ENCODE measurements at places on chromosomes 13 and 19. TPM values are rescaled to one million over a fixed set of nuclear protein-coding genes. Genes with fewer than 3 reads are reported as not detected.
A peak's percentile ranks its signal among the peaks of the same experiment; 100 is the strongest.

Gene RHPN2
- total RNA-seq = 5.4 TPM

DNA sequence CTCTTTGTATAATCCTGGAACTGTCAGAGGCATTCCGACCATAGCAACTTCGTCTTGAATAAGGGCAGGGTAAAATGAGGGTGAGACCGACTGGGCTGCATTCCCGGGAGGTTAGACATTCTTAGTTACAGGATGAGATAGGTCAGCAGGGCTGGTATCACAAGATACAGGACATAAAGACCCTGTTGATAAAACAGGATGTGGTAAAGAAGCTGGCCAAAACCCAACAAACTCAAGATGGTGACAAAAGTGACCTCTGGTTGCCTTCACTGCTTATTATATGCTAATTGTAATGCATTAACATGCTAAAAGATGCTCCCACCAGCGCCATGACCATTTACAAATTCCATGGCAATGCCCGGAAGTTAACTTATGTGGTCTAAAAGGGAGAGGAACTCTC, 27.7 kb upstream of the MBNL2 start:
- DNase-seq = no peak

- no peak for DNase-seq
Observed at GRCh38 chr19:18848878-18849661, 17.3 kb downstream of the UPF1 start.

DNA sequence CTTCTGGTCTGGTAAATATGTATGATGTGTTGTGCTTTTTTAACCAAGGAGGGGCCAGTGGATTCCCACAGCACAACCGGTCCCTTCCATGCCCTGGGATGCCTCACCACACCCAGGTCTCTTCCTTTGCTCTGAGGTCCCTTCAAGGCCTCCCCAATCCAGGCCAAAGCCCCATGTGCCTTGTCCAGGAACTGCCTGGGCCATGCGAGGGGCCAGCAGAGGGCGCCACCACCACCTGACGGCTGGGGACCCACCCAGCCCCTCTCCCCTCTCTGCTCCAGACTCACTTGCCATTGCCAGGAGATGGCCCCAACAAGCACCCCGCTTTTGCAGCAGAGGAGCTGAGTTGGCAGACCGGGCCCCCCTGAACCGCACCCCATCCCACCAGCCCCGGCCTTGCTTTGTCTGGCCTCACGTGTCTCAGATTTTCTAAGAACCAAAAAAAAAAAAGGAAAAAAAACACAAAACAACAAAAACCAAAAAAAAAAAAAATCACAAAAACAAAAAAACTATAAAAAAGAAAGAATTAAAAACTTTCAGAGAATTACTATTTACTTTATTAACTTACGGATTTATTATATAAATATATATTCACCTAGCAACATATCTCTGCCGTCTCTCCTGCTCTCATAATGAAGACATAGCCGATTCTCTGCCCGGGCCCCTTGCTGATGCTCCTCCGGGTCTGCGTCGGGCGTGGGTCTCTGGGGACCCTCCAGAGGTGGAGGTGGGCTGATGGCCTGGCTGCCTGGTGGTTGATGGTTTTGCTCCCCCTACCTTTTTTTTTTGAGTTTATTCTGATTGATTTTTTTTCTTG, 14.4 kb downstream of the CAPN12 start:
- peak; percentile 85 for DNase-seq

GRCh38 chr13:46489586-46490023, 63.4 kb upstream of the LRCH1 start:
- no peak for DNase-seq

DNA sequence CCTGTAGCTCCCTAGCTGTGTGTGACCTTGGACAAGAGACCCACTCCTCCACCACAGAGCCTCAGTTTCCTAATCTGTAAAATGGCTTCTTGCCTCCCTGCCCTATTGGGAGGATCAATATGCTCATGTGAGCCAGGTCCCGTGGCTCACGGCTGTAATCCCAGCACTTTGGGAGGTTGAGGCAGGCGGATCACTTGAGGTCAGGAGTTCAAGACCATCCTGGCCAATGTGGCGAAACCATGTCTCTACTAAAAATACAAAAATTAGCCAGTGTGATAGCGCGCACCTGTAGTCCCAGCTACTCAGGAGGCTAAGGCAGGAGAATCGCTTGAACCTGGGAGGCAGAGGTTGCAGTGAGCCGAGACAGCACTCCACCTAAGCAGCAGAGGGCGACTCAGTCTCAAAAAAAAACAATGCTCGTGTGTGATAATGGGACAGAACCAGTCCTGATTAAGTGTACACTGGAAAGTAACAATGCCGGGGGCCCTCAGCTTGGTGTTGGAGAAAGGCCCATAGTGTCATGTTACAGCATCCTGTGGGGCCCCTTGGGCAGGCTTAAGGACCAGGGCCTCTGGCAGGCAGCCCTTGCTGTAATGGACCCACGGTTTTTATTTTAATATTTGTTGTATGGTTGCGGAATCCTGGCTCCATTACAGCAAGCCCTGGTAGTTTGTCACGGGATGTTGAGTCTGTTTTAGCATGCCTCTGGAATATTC, 6.8 kb downstream of the RPS11 start:
- no peak for DNase-seq

- no peak for DNase-seq
Observed at GRCh38 chr19:31882709-31883108, 462.7 kb upstream of the ZNF507 start.

DNA sequence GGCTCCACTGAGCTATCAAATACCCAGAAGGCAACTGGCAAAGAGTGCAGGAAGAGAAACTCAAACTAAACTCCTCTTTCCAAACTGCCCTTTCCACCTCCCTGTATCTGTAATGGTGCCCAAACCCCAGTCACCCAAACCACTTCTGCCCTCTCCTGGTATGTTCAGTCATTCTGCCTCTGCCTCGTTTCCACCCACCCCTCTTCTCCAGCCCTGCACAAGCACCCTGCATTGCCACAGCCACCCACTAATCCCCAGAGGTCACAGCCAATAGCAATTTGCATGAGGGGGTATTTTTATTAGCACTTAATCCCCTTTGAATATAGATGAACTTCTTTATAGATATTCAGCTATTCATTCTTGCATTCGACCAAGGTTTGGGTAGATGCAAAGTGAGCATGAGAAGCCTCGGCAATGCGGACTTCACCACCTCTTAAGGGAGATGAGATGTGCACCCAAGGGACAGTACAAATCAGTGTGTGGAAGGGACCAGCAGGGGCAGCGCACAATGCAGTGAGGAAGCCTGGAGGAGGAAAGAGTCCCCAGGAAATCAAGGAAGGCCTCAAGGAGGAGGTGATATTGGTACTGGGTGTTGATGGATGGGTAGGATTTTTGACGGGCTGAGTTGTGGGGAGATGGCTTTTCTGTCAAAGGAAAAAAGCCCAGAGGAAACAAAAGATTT, 12.4 kb downstream of the TMEM272 start:
- no peak for DNase-seq

DNA sequence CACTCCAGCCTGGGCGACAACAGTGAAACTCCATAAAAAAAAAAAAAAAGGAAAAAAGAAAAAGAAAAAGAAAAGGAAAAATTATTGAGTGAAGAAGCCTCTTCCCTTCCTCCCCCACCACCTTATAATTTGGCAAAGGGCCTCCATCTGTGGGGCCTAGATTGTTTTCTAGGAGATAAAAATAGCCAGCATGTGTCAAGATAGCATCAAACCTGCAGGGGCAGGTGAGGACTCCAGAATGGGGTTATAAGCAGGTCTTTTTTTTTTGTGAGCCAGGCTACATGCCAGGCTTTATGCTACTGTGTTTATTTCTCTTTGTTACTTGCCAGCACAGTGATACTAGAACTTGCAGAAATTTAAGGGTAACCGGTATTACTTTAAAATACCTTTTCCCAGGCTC, 11.7 kb upstream of the TRIM13 start:
- DNase-seq = no peak

- no peak for DNase-seq
Observed at GRCh38 chr13:28199089-28199488, 60.7 kb downstream of the PAN3 start.
